ENCODE measurements at places on chromosomes 4 and X. TPM values are rescaled to one million over a fixed set of nuclear protein-coding genes. Genes with fewer than 3 reads are reported as not detected.

Gene CT47A1
- total RNA-seq: not detected

Gene TREX2
- not detected for total RNA-seq

Gene GDPD2
- total RNA-seq: not detected

Gene CUL4B
- 18.1 TPM for total RNA-seq

DNA sequence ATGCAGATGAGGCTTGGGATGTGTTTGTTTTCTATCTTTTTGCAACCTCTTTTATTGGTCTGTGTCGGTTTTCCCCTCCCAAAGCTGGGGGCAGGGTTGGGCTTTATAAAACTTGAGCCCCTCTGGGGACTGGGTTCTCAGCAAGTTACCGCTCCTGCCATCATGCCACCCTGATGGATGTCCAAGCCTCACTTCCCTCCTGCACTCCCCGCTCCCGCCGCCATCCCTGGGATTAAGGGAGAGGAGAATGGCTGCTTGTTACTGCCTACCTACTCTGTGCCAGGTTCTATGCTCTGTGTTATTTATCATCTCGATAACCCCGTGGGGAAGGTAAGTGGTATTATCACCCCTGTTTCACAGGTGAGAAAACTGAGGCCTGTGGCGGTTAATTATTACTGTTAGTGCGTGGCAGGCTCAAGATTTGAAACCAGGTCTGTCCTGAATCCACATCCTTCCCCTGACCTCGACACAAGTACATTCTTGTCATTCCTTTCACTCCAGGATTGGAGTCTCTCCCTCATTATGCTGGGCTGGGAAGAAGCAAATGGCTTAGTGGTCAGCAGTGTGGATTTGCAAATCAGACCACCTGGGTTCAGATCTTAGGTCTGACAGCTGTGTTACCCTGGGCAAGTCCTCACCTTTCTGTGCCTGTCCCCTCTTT is 4.5 kb downstream of the UBA1 start:
- no peak overlapping the region for H3K27ac ChIP-seq
- H3K36me3 ChIP-seq: peaks cover 72% of the 10 kb centered on the region
- no peak overlapping the region for H3K4me3 ChIP-seq

DNA sequence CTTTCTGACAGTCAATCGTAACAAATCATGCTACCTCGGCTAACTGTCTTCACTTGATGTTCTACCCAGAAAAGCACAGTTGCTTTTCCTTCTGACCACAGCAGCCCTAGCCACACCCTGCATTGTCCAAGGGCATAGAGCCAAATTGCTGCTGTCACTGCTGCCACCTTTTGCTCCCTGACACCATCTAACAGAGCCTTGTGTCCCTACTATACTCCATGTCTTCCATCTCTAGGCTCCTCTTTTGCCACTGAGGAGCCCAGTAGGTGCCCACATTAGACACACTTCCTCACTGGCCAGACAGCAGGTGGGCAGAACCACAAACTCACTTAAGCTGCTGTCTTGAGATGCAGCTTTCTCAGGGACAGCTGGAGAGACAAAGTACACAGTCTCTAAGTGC is 91.4 kb downstream of the ANXA3 start:
- no peaks in the 10 kb centered on the region for H3K36me3 ChIP-seq
- peaks cover 36% of the 10 kb centered on the region for H3K4me1 ChIP-seq
- no peak overlapping the region for H3K4me3 ChIP-seq

- no peaks in the 10 kb centered on the region for H3K4me1 ChIP-seq
- H3K4me3 ChIP-seq: no peak overlapping the region
- H3K36me3 ChIP-seq: no peaks in the 10 kb centered on the region
- no peaks in the 10 kb centered on the region for H3K27me3 ChIP-seq
Measured at GRCh38 chrX:81336455-81337152, 134.7 kb downstream of the SH3BGRL start.

DNA sequence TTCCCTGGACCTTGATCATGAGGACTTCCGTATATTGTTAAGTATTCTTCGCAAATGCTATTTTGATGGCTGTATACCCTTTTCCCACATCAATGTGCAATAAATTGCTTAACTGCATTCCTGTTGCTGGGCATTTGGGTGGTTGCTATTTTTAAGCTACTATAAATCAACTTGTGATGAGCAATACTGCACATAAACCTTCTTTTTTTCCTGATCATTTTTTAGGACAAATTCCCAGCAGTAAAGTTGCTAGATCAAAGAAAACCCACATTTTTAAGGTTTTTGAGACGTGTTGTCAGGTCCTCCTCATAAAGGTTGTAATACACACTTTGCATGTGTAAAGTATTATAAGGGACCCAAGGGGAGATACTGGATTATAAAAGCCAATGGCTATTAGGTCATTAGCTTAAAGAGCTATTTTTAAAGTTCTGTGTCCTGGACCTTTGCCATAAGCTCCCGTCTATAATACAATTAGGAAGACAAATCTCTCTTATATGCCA is 35.6 kb downstream of the LIMCH1 start:
- DNase-seq: no peak
- H3K4me1 ChIP-seq: no peaks in the 10 kb centered on the region
- H3K27ac ChIP-seq: peak overlapping the region; percentile 79
- H3K36me3 ChIP-seq: no peaks in the 10 kb centered on the region
- H3K27me3 ChIP-seq: no peaks in the 10 kb centered on the region
- H3K4me3 ChIP-seq: no peak overlapping the region

GRCh38 chr4:87679449-87680169 is 29.5 kb downstream of the DMP1 start:
- DNase-seq: peak; percentile 55
- H3K27me3 ChIP-seq: no peaks in the 10 kb centered on the region
- H3K27ac ChIP-seq: no peak overlapping the region
- no peak overlapping the region for H3K4me3 ChIP-seq
- peaks cover 9% of the 10 kb centered on the region for H3K4me1 ChIP-seq

- no peak overlapping the region for H3K27ac ChIP-seq
- peak overlapping the region; percentile 61 for H3K4me3 ChIP-seq
- H3K36me3 ChIP-seq: no peaks in the 10 kb centered on the region
- no peak for DNase-seq
- peaks cover 6% of the 10 kb centered on the region for H3K27me3 ChIP-seq
Measured at GRCh38 chr4:82797040-82797404, 1.6 kb downstream of the SCD5 start.

GRCh38 chr4:109588176-109588575 is 28.1 kb downstream of the MCUB start:
- H3K27ac ChIP-seq: no peak overlapping the region
- no peaks in the 10 kb centered on the region for H3K27me3 ChIP-seq
- no peak overlapping the region for H3K4me3 ChIP-seq
- H3K4me1 ChIP-seq: peaks cover 13% of the 10 kb centered on the region
- no peaks in the 10 kb centered on the region for H3K36me3 ChIP-seq
- DNase-seq: no peak

DNA sequence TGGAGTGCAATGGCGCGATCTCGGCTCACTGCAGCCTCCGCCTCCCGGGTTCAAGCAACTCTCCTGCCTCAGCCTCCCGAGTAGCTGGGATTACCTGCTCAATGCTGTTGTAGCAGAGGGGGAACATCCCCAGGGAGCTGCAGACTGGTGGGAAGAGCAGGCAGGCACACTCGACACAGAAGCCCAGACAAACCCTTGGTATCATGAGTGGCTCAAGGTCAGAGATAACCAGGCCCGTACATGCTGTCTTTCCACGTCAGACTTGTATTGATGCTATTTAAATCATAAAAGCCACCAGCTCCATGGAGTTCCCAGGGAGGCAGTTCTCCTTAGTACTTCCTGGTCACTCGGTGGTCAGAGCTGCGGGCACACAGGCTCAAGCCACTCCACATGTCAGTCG is 33.2 kb downstream of the TRIML2 start:
- no peaks in the 10 kb centered on the region for H3K4me1 ChIP-seq
- H3K4me3 ChIP-seq: no peak overlapping the region
- H3K36me3 ChIP-seq: no peaks in the 10 kb centered on the region

DNA sequence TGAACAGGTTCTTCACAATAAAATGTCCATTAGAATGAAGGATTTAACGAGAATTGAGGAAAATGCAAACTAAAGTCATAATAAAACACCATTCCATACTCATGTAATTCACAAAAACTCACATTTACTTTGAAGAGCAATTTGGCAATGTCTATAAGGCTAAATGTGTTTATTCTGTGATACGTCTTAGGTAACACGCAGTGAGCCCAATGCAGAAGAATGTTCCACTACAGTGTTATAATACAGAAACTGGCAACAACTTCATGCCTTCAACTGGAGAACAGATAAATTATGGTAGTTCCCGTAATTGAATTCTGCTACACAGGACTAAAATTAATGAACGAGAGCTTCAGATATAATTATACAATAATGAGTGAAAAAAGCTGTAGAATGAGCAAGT is 17.4 kb downstream of the ADH5 start:
- no peaks in the 10 kb centered on the region for H3K4me1 ChIP-seq
- H3K27ac ChIP-seq: no peak overlapping the region
- DNase-seq: no peak
- H3K27me3 ChIP-seq: no peaks in the 10 kb centered on the region
- no peak overlapping the region for H3K4me3 ChIP-seq

- peaks cover 12% of the 10 kb centered on the region for H3K4me1 ChIP-seq
- no peaks in the 10 kb centered on the region for H3K36me3 ChIP-seq
- H3K27ac ChIP-seq: no peak overlapping the region
Measured at GRCh38 chr4:13920111-13920875, 292.8 kb upstream of the BOD1L1 start.

GRCh38 chrX:155028129-155028528 is 1.5 kb downstream of the FUNDC2 start:
- H3K27ac ChIP-seq: peak overlapping the region; percentile 99
- H3K27me3 ChIP-seq: no peaks in the 10 kb centered on the region
- no peaks in the 10 kb centered on the region for H3K4me1 ChIP-seq
- DNase-seq: no peak

DNA sequence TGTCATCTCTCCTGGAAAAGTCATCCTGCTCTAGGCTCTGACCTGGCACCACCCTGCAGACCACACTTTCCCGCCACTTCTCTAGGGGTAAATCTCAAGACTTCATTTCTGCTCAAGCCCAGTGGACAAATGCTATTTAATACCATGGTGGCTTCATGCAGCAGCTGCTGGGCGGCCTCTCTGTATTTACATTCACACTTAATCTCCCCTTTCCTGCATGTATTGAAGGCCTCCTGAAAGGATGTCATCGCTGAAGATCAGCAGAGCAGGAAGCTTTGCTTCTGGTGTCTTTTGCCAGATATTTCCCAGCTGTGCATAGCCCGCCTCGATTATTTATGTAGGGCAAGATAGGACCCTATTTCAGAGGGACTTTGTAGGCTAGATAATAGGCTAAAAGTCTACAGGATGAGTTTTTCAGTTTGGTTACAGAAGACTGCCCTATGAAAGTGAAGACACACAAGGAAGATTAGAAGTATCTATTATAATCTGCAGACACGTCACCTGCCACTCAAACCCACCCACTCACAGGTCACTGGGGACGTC is 17.2 kb downstream of the PROM1 start:
- no peak overlapping the region for H3K27ac ChIP-seq
- H3K4me1 ChIP-seq: no peaks in the 10 kb centered on the region
- H3K27me3 ChIP-seq: no peaks in the 10 kb centered on the region

GRCh38 chrX:42128587-42128986 is 205.2 kb upstream of the CASK start:
- no peaks in the 10 kb centered on the region for H3K27me3 ChIP-seq
- H3K27ac ChIP-seq: peak overlapping the region; percentile 13
- no peaks in the 10 kb centered on the region for H3K4me1 ChIP-seq

- no peaks in the 10 kb centered on the region for H3K4me1 ChIP-seq
- DNase-seq: no peak
- H3K4me3 ChIP-seq: no peak overlapping the region
- no peaks in the 10 kb centered on the region for H3K27me3 ChIP-seq
- no peaks in the 10 kb centered on the region for H3K36me3 ChIP-seq
Measured at GRCh38 chrX:140346729-140347128, 158.1 kb downstream of the SOX3 start.

GRCh38 chr4:26001413-26001812 is 87.4 kb downstream of the SMIM20 start:
- no peaks in the 10 kb centered on the region for H3K36me3 ChIP-seq
- DNase-seq: no peak
- H3K4me3 ChIP-seq: no peak overlapping the region
- peaks cover 3% of the 10 kb centered on the region for H3K4me1 ChIP-seq
- H3K27ac ChIP-seq: no peak overlapping the region
- no peaks in the 10 kb centered on the region for H3K27me3 ChIP-seq

- no peaks in the 10 kb centered on the region for H3K4me1 ChIP-seq
- no peak overlapping the region for H3K4me3 ChIP-seq
- H3K36me3 ChIP-seq: no peaks in the 10 kb centered on the region
- no peak overlapping the region for H3K27ac ChIP-seq
Measured at GRCh38 chrX:1528884-1529203, 8.1 kb downstream of the P2RY8 start.

- no peak overlapping the region for H3K27ac ChIP-seq
- H3K4me3 ChIP-seq: no peak overlapping the region
- no peaks in the 10 kb centered on the region for H3K4me1 ChIP-seq
- no peaks in the 10 kb centered on the region for H3K27me3 ChIP-seq
Measured at GRCh38 chrX:18769812-18770573, 62.5 kb downstream of the PPEF1 start.

Measured in heart right ventricle (tissue), 16 donors.